ENCODE measurements at places on chromosomes 4 and X.

GRCh38 chr4:185343726-185344581 is 51.8 kb downstream of the LRP2BP start:
- DNase-seq = no peak

GRCh38 chr4:15451181-15451865 is 18.4 kb upstream of the CC2D2A start:
- no peak for DNase-seq

DNA sequence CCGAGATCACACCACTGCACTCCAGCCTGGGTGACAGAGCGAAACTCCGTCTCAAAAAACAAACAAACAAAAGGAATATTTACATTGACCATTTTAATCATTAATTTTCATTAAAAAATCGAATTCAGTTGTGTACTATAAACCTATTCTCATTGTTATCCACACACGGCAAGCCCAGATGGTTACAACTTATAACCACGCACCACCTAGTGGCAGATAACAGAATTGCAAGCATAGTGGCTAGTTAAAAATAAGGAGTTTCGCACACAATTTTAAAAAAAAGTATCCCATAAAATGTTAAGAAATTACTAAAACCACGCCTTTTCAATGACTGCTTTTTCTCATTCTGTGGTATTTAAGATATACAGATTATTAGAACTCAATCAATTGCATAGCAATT is 25.4 kb downstream of the MBNL3 start:
- DNase-seq = no peak

DNA sequence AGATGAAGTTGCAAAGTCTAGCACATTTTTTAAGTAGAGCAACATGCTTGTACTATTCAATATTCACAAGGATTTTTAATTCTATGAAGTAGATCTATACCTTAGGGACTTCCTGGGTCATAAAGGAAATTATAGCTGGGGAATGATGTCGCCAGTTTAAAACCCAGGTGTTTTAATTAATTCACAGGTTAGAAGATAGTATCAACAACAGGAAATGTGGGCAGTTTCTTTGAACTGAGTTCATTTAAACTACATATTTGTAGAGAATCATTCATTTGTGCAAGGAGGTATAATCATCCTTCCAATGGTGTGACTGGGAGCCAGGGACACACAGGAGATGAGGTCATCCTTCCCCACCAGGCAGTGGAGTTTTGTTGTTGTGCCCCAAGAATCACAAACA is 181.3 kb upstream of the KLF3 start:
- DNase-seq = no peak

- DNase-seq = peak; percentile 43
Measured at GRCh38 chrX:131752493-131753198, 208.8 kb downstream of the OR13H1 start.

GRCh38 chr4:182240161-182241130 is 2.8 kb upstream of the TENM3 start:
- DNase-seq = no peak

- no peak for DNase-seq
Measured at GRCh38 chrX:25597551-25597950, 540.6 kb upstream of the MAGEB18 start.

- DNase-seq = no peak
Measured at GRCh38 chr4:144901141-144901540, 196.9 kb downstream of the ANAPC10 start.

DNA sequence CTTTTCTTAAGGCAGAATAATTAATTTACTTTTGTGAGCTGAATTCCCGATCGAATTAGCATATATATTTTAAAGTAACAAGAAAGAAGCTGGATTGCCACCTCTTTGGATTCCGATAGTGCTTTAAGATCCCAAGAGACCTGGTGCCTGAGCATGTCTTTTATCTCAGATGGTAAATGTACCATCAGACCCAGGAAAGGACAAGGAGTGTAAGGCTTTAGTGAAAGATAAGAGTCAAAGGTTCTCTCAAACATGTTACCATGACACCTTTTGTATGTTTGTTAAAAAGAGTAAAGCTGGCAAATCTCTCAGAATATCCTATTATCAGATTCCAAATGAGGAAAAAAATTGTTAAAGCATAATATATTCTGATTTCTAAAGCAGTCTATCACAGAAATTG is 198.8 kb downstream of the PPP3CA start:
- DNase-seq = no peak

GRCh38 chr4:6606465-6607235 is 31.7 kb downstream of the MAN2B2 start:
- DNase-seq = no peak

DNA sequence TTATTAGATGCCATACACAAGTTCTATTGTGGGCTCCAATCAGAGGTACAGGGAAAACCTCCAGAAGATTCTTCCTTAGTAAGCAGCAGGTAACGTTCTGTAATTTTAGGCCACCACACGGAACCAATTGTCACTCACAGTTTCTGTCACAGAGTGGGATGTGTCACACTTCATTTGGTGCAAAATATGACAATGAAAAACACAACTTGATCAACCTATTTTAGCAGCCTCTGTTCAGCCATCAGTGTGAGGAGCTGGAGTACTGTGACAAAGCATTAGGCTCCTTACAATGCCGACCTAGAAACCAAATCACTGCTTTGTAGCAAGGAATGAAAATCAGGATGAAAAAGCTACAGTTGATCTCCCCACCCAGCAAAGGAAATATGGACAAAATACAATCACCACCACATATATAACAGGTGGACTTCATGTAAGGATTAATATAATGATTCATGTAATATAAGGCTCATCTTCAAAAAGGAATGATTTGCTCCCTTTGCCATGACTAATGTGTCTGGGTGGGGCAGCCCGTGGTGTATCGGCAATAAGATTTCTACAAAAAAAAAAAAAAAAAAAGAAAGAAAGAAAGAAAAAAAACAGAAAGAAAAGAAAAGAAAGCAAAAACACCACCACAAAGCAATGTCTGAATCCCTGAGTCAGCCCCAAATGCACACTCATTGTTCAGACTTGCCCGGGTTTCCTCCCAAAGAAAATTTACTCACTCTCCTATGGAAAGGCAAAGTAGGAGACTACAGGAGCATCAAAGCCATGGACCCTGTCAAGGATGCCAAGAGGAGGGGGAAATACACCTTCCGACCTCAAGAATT is 36.0 kb downstream of the SLC9A7 start:
- no peak for DNase-seq

DNA sequence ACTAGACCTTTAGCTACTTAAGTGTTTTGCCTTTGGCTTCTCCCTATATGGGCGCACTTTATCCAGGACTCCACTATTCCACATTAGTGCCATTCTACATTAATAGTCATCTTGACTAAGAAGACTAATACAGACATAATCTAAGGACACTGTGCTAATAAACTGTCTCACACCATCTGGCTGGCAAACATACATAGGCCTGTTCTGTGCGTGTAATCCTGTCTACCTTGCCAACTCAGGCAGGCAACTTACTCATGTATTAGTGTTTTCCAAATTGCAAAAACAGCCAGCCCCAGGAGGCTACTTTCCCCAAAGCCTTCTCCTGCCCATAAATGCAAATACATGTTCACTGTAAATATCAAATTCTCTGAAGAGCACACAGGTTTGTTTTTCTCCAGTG is 587.3 kb downstream of the TMA16 start:
- no peak for DNase-seq

- DNase-seq = no peak
Measured at GRCh38 chrX:25005382-25006185, 10.2 kb downstream of the ARX start.

DNA sequence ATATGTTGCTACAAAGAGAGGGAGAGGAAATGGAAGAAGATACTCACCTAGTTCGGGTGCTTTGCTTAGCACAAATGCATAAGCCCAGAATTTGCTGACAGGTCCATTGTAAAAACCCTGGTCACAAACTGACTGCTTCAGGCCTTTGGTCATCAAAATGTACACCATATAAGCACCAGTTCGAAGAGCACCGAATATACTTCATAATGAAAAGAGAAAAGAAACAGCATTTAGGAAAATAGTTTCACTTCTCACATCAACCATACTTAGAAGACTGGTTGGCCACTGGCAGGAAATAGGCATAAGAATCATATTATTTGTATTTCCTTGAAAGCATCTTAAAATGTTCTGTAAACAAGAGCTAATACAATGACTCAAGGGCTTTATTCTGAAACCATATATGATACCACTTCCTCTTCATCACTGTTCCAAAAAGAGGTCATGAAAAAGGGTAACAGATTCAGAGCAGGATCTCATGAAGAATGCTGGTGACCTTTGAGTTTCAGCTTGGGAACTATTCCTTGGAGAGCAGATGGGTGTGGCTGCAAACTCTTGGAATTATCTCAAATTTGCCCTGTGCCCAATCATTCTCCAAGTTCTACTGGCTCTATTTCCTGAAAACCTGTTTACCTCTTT is 138.7 kb downstream of the ELOVL6 start:
- DNase-seq = no peak

- DNase-seq = no peak
Measured at GRCh38 chr4:156575430-156576073, 396.0 kb downstream of the PDGFC start.

GRCh38 chr4:53376900-53377299 is 541 bp upstream of the FIP1L1 start:
- no peak for DNase-seq

DNA sequence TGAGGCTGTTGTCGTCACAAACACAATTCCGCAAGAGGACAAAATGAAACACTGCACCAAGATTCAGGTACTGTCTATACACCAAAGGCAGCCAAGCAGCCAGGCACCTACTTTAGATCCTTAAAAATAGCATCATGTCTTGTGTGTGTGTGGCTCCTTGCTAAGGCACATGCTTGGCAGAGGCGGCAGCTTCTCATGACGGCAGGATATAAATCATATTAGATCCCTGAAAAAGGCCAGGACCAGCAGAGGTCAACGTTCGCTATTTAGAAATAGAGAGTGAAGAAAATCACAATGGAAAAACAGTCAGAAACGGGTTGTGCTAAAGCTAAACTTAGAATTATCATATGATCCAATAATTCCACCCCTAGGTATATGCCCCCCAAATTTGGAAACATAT is 29.5 kb downstream of the PRPS2 start:
- DNase-seq = no peak

GRCh38 chr4:127143460-127144195 is 489.1 kb upstream of the INTU start:
- DNase-seq = no peak

DNA sequence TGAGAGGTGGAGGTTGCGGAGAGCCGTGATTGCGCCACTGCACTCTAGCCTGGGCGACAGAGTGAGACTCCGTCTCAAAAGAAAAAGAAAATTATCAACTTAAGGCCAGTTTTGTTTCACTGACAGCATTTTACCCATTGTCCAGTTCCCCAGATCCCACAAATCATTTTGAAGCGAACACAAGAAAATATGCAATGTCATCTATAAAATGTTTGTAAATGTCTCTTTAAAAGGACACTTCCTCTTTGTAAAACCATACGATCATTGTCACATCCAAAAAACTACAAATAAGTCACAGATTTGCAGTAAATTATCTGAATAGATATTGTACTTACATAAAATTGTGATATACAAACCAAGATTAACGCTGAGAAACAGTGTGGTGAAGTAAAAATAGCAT is 147.6 kb downstream of the ATRX start:
- DNase-seq = no peak

DNA sequence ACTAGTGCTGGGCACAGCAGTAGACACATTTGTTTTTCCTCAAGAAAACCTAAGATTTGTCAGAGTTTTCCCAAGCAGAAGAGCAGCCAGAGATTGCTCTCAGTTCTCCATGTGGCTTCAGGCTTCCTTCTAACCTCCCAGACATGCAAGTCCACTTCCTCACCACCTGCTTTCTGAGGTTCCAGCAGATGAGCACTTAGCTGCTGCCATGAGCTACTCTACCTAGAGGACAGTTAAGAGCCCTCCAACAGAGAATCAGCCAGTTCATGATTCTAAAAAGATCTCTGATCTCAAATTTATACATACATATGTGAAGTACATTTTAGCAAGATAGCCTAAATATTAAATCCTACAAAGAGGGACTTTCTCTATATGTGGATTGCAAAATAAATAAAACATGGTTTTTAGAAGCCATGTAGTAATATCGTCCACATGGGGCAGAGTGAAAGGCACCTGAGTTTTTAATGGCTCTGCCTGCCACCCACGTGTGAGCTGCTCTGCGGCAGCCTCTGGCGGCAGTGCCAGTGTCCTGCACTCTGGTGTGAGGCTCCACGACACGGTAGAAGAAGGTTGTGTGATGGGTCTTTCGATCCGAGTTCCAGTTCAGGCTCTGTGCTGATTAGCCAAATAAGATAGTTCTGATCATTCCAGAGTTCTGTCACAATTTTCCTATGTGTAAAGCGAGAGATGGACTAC is 10.3 kb downstream of the CYP4V2 start:
- DNase-seq = peak; percentile 26

GRCh38 chrX:76148753-76149152 is 24.1 kb upstream of the PBDC1 start:
- no peak for DNase-seq

DNA sequence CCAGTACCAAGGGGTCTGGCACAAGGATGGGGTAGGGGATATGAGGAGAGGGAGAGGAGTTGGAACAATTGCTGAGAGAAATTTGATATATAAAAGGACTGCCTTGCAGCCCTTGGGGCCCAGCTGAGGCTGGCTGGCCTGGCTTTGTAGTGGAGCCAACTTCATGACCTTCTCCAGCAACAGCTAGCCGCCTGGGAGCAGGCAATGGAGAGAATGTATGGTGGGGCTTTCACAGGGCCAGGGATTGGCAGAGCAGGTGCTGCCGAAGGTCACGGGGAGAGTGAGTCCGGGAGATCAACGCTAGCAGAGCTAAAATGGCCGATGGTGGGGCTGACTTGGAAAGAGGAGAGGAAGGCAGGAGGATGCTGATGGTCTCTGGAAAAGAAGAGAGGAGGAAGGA is 120.4 kb upstream of the SMIM10 start:
- DNase-seq = no peak

GRCh38 chrX:72060196-72060920 is 71.4 kb downstream of the RTL5 start:
- DNase-seq = no peak

DNA sequence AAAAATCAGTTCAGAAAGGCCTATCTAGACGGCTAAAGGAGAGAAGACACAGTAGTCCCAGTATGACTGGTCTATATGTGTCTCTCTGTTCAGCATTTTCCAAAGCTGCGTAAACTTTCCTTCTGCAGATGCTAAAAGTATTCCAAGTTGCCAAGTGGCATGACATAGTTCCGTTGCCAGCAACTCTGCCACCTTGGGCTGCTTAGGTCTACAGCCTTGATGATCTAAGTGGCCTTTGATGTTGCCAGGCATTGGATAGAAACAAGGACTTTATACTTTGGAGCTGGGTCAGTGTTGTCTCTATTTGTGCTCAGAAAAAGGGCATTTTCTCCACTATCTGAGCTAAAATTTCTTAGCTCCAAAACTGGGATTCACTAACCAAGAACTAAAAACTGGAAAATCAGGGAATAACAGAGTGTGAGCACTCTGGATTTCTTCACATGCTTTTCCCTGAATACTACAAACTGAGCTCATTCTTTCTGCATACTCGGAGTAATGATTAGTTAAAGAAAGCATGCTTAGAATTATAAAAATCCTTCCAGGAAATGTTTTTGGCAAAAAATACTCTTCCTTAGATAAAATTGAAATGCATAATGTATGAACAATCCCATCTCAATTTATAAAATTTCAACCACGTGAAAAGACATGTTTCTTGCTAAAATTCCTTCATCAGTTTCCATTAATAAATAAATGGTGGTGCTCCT is 191.4 kb downstream of the ADAMTS3 start:
- no peak for DNase-seq
